ENCODE measurements at places on chromosomes 4 and X.

- DNase-seq, result no peak
Observed at GRCh38 chr4:155974996-155975395, 21.3 kb upstream of the CTSO start.

DNA sequence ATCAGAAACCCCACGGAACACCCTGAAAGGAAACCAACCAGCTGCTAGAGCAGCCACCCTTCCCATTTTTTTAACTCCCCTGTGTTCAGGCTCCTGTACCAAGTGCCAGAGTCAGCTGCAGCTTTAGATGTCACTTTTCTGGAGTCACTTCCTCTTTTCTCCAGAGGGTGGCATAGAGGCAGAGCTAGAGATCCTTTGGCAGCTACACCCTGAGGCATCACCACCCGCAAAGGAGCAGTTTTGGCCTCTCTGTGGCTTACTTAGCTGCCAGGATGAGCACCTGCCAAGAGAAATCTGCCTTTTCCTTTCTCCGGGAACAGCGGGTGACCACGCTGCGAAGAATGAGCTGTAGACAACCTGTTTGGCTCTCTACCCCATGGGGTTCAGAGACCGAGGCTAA is 58.0 kb upstream of the CHRDL1 start:
- DNase-seq, result peak; percentile 12

- DNase-seq, result no peak
Observed at GRCh38 chr4:38846015-38846414, 10.6 kb downstream of the TLR6 start.

GRCh38 chr4:41647383-41647782 is 101.1 kb downstream of the PHOX2B start:
- no peak for DNase-seq

GRCh38 chrX:19683817-19684216 is 168.5 kb upstream of the MAP3K15 start:
- no peak for DNase-seq
